Stimulated activated CD8-positive, alpha-beta memory T cell treated with anti-CD3 and anti-CD28 coated beads, Interleukin-7, amount 100 ng/mL, for 48 hours (primary cell): ENCODE measurements at places on chromosomes 1 and 21.

DNA sequence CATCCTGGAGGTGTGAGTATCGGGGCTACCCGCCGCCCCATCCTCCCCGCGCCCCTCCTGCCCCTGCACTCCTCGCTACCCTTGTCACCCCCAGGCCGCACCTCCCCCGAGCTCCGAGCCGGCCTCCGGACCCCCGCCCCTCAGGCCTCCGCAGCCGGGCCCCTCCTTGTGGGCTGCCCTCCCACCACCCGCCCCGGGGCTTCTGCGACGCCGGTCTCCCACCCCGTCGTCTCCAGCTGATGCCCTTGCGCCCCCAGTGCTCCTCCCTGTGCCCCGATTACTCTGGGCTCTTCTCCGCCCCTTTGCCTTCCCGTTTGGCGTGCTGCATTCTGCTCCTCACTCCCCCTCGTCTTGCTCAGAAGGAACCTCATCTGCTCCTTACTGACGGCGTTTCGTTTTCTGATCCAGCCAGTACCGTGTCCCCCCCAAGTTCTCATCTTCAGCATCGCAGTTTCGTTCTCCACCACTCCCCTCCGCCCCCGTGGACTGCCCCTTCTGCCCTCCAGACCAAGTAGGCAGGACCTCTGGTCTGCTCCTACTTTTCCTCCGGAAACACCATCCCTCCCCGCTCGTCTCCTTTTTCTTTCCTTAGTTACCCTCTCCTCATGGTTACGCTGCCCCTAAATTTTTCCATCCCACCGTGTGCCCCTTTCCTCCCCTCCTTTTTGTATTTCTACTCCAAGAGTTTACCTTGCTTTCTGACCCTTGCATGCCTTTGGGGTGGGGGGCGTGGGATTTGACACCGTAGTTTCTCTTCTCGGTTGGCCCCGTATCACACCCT is 841 bp downstream of the SNX27 start:
- peak; percentile 19 for DNase-seq

GRCh38 chr1:222995236-222995580 is 147.8 kb downstream of the TLR5 start:
- no peak for DNase-seq

DNA sequence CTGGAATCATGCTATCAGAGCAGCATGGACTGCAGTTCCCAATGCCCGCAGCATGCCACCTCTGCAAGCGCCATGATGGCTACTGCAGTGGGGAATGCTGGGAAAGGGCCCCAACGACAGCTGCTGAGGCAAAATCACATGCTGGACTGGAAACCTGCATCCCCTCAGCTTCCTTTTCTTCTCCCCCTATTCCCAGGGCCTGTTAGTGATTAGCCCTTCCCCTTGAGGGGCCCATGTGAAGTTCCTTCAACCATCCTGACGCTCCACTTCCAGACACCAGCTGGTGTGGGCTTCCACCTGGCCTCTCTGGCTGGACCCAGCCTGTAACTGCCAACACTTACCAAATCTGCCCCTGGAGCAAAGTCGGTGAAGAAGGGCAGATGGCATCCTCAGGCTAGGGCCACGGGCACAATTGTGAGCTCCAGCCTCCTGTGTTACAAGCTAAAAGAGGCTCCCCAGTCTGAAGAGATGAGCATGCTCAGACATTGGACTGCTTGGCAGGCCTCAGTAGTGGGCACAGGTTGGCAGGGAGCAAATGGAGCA is 22.1 kb upstream of the SDC3 start:
- no peak for DNase-seq

- no peak for DNase-seq
Measured at GRCh38 chr1:111199329-111199728, 1.1 kb downstream of the DENND2D start.

GRCh38 chr1:150152772-150153456 is 3.2 kb downstream of the PLEKHO1 start:
- no peak for DNase-seq

DNA sequence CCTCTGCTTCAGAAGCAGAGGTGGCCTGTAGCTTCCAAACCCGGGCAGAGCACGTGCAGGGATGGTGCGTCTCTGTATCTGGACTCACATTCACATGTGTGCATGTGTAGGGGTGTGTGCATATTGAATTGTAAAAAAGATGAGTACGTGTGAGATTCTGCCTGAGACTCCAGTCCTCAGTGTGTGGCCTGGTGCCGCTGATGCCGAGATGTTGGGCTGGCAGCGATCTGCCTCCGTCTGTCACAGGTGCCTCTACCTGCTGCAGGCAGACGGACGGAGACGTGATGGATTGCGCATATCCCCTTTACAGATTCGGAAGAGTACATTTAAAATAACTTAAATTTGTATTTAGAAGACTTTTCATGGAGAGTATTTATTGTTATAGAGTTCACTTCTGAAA is 53.6 kb downstream of the ADARB1 start:
- no peak for DNase-seq

DNA sequence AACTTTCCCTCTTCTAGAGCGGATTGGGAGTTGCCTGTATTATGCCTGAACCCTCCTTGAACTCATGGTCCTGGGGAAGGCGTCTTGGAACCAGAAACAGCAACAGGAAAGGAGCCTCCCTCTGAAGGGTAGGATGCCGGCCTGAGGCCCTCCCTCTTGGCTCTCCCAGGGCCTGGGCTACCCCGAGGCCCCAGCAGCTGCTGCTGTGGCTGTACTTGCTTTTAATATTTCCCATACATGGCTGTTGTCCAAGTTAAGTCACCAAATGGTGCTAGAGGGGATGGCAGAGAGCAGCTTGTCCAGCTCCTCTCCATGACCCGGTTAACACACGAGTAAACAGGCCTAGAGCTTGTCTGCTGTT is 10.5 kb downstream of the CHRNB2 start:
- DNase-seq = no peak

DNA sequence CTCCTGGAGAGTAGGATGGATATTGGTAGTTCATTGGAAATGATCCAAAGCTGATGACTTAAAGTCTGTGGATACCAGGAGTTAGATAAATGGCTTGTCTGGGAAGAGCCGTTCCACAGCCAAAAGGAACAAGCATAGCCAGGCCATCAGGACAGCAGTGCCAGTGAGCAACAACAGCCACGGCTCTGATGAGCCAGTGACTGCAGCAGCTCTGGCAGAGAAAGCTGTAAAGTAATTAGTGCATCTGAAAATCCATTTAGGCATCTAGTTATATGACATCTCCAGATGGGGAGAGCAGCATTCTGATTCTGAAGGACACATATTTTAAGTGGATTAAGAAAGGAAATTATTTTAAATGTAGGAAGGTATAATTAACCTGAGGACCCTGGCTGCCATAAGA is 256.2 kb upstream of the PLXNA2 start:
- no peak for DNase-seq

GRCh38 chr1:74857676-74858075 is 124.7 kb downstream of the TYW3 start:
- DNase-seq = no peak

DNA sequence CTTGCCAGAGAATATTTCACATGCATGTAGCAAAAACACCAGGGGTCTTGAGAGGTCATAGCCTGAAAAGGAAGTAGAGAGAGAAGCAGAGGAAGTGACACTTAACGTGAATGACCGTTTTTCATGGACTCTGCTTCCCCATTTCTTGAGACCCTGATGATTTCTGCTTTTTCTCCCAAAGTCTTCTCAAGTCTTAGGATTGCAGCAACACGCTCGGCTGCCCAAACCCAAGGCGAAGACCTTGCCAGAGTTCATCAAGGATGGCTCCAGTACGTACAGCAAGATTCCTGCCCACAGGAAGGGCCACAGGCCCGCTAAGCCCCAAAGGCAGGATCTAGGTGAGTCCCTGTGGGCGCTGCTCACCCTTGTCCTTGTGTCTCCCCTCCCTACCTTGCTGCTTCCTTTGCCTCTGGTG is 12.8 kb downstream of the THEMIS2 start:
- no peak for DNase-seq

- DNase-seq = no peak
Measured at GRCh38 chr1:221891708-221892107, 149.8 kb upstream of the DUSP10 start.

GRCh38 chr1:181768930-181769280 is 285.6 kb downstream of the CACNA1E start:
- no peak for DNase-seq

GRCh38 chr1:163914785-163915413 is 593.1 kb downstream of the NUF2 start:
- DNase-seq = no peak

GRCh38 chr1:55927702-55928290 is 651.6 kb downstream of the PLPP3 start:
- no peak for DNase-seq

- no peak for DNase-seq
Measured at GRCh38 chr1:119516680-119517079, 9.7 kb downstream of the HSD3B1 start.

- DNase-seq = no peak
Measured at GRCh38 chr1:202268817-202269216, 72.9 kb downstream of the UBE2T start.

DNA sequence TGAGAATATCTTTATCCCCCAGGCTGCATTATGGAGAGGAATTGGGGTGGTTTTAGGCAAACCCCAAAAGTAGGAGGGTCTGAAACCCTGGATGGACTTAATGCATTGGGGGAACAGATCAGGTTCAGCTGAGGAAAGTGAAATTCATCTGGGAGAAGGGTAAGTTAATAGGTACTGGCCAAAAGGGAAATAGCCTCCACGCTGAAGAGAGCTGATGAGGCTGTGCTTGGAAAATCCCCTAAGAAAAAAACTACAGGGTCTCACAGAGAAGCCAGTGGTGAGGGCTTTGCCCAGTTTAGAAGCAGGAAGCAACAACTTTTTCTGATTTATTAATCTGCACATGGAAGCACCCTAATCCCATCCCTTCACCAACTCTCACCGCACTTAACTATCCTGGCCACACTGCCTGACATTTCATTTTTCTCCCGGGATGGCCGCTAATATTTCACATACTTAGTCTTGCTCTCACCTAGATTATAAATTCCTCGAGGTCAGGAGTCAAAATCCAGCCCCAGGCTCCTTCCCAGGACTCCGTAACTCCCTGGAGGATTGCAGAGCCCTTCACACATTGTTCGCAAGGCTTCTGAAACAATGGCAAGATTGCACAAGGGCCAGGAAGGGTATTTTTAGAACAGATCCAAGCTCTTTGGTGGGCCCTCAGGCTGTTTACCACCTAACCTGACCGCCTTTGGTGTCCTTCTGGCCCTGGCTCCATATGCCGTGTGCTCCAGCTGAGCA is 60.9 kb upstream of the TARBP1 start:
- DNase-seq = no peak

GRCh38 chr1:9615316-9616063 is 26.8 kb downstream of the TMEM201 start:
- DNase-seq = no peak

DNA sequence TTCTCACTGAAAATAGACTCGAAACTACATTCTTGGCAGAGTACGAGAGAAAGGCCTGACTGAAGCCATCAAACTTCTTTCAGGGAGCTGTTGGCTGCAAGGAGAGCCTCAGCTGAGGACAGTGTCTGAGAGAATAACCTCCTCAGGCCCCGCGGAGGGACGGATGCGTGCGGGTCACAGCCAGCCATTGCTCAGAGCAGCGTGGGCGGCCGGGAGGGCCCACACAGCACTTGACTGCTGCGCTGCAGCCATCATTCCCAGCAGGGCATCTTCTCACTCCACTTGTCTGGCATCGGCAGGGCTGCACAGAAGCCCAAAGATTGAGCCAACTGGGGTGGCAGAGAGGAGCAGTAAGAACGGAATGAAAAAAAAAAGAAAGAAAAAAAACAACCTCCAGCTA is 113.5 kb downstream of the XCL2 start:
- no peak for DNase-seq

- DNase-seq = no peak
Measured at GRCh38 chr1:165562571-165562970, 18.8 kb downstream of the LRRC52 start.

- no peak for DNase-seq
Measured at GRCh38 chr1:23097316-23097715, 71.3 kb downstream of the LUZP1 start.

DNA sequence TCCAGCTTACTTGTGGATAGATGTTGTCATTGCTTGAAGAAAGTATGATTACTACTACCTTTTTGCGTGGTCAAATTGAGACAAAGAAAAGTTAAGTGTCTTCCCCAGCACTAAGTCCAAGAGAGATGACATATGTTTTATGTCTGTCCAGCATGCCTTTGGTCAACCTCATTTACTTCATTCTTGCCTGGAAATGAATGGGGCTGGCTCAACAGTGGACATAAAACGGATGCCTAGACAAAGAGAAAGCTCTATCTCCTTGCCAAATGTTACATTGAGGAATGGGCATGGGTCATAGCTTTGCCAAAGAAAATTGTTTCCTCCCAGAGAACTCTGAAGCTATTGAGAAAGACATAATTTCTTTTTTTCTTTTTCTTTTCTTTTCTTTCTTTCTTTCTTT is 82.4 kb upstream of the PLPPR4 start:
- DNase-seq = no peak

DNA sequence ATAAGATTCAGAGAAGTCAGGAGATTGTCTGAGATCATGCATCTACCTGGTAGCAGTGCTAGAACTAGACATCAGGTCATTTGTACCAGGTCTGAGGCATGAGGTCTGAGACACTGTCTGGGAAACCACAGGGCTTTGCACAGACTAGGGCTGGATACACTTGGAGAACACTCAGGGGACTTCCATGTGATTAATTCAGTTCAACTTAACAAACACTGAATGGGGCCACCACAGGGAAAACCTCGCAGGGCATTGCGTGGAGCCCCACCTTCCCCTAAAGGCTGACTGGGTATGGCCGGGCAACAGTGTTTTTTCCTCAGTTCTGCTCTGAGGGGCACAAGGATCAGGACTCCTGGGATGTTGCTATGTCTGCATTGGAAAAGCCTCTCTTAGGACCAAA is 86.5 kb upstream of the WARS2 start:
- DNase-seq = no peak

DNA sequence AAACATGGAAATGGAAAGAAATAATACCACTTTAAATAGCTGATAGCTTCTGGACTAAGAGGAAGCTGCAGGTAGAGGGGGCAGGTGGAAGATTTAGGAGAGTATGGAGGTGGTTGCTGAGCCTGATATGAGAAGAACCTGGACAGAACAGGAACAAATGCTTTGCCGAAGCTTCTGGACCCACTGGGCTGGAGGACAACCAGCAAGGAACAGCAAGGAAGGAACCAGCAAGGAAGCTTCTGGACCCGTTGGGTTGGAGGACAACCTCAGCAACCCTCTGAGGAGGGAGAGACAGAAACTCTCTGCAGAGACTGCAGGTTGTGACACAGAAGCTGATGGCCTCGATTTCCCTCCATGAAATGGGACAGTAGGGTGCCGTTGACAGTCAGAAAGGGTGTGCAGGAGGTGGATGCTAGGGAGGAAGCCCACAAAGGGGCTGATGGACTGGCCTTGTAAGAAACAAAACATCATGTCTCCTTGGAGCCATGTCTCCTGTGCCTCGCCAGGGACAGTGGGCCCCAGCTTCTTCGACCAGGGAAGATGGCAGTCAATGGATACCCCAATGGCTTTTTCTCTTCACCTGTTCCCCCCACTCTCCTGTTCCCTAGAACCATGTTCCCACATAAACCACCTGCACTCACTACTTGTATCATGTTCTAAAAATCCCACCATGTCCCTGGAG is 8.3 kb upstream of the WNT3A start:
- DNase-seq = no peak

- no peak for DNase-seq
Measured at GRCh38 chr1:153793261-153793972, 18.2 kb downstream of the SLC27A3 start.
